ENCODE measurements at places on chromosomes 7 and 10.

DNA sequence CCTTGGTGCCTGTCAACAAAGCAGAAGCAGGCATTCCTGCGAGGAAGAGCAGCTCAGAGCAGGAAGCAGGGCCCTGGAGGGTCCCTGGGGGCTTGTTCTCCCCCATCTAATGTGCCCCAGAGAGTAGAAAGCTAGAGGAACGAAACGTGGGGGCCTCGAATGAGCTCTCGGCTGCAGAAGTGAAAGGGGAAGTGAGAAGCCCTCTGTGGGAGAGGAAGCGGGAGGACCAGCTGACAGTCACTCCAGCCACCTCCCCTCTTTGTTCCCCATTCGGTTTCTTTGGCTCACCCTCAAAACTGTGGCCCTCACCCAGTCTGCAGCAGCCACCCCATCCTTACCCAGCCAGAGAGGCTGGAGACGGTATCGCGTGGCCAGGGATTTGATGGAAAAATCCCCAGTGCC, 25.0 kb downstream of the C10orf105 start:
- no peak for DNase-seq

DNA sequence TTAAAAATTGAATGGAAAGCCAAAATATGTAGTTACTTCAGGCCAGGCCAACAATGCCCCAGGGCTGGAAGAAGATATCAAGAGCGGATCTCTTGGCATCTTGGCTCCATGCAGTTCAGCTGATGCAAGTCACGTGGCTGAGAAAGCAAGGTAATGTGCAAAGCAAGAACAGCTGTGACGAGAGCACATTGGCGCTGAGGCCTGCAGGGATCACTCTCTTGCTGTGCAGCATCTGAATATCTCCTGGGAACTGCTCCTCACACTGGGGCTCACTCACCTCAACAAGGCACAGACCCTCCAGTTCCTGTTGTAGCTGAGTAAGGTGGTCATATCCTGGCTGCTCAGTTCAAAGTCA, 14.0 kb downstream of the AKR1B1 start:
- no peak for DNase-seq

DNA sequence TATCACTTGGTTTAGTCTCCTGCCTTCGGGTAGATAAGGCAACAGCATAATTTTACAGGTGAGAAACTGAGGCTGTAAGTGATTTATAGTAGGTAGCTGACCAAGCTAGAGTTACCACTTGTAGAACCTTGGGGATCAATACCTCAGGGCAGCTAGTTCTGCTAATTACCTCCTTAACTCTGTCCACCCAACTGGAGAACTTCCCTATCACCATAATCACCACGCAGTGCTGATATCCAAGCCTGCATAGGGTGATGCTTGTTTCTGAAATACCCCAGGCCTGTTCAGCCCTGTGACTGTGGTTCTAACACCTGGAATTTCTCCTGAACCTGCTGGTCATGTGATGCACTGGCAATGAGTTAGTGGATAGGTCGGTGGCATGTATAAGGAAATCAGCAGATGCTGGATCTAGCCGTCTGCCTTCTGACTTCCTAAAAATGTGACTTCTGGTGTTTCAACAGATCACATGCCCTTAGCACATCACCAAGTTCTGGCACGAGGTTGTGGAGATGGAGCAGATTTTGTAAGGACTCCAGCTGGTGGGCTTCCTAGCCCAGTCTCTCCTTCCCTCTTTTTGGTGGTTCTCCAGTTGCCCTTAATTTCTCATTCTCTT, 15.3 kb downstream of the PLAU start:
- DNase-seq, result no peak

GRCh38 chr10:59240582-59241183, 64.2 kb downstream of the PHYHIPL start:
- DNase-seq, result no peak

DNA sequence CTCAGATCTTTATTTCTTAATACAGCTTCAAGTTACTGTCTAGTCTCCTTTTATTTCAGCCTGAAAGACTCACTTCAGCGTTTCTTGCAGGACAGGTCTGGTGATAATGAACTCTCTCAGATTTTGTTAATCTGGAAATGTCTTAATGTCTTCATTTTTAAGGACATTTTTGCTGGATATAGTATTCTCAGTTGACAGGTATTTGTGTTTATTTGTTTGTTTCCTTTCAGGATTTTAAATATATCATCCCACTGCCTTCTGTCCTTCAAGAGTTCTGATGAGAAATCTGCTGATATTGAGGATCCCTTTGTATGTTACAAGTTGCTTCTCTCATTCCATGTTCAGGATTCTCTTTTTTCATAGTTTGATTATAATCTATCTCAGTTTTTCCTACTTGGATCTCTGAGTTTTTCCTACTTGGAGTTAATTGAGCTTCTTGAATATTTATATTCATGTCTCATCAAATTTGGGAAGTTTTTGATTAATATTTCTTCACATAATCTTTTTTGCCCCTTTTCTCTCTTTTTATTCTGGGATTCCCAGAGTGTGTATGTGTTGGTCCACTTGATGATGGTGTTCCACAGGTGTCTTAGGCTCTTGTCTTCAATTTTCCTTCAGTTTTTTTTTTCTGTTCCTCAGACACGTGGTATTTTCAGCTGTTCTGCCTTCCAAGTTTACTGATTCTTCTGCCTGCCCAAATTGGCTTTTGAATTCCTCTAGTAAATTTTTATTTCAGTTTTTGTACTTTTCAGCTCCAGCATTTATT, 49.9 kb downstream of the PTEN start:
- DNase-seq, result no peak

- DNase-seq, result no peak
These were observed 10.9 kb upstream of the OAT start for GRCh38 chr10:124429576-124429975.

- DNase-seq, result no peak
These were observed 16.6 kb upstream of the SLC18A3 start for GRCh38 chr10:49593564-49593875.

GRCh38 chr7:16721541-16721940, 32.0 kb upstream of the TSPAN13 start:
- DNase-seq, result no peak

GRCh38 chr10:80477813-80478212, 23.7 kb downstream of the TSPAN14 start:
- DNase-seq, result no peak

GRCh38 chr10:21720090-21720489, 186.1 kb downstream of the MLLT10 start:
- DNase-seq, result no peak

GRCh38 chr10:133258818-133259601, 17.7 kb downstream of the ADAM8 start:
- no peak for DNase-seq

Data from NCI-H1930 (cell line).